ENCODE measurements at places on chromosomes 5 and 9.

GRCh38 chr5:142871363-142872193 is 101.4 kb downstream of the ARHGAP26 start:
- DNase-seq = peak; percentile 33

GRCh38 chr5:180619563-180619915 is 28.2 kb upstream of the SCGB3A1 start:
- no peak for DNase-seq

DNA sequence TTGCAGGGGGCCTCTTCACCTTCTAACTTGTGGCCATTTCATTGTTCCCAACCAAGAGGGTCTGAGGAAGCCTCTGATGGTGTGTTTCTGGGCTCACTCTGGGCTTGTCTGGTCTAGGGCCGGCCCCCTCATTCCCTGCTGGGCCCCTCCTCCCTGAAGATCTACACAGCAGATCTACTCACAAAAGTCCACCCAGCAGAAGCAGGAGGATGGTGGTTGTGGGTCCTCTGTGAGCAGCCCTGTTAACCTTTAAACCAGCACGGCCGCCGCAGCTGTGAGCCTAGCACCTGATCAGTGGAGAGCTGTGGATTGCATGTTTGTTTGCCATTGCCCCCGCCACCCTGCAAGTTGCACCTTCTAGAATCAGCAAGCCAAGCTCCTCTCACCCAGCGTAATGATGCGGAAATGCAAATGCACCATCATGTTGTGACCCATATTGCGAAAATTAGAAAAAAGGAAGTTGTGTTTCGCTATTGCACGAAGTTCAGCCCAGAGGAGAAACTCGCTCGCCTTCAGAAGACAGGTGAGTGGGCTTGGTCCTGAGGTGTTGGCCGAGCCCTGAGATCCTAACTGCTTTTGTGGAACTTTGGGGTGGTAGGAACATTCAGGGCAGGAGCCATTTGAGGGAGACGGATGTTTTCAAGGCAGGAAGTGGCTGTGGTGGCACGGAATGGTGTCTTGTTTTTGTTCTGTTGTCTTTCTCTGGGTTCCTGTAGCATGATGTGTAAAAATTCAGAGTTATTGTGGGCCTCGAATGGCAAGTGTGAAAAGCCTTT is 16.7 kb downstream of the FGD3 start:
- no peak for DNase-seq

- no peak for DNase-seq
Observed at GRCh38 chr5:175682664-175683063, 24.8 kb downstream of the HRH2 start.

GRCh38 chr9:14428781-14429230 is 114.9 kb upstream of the NFIB start:
- DNase-seq = peak; percentile 77

DNA sequence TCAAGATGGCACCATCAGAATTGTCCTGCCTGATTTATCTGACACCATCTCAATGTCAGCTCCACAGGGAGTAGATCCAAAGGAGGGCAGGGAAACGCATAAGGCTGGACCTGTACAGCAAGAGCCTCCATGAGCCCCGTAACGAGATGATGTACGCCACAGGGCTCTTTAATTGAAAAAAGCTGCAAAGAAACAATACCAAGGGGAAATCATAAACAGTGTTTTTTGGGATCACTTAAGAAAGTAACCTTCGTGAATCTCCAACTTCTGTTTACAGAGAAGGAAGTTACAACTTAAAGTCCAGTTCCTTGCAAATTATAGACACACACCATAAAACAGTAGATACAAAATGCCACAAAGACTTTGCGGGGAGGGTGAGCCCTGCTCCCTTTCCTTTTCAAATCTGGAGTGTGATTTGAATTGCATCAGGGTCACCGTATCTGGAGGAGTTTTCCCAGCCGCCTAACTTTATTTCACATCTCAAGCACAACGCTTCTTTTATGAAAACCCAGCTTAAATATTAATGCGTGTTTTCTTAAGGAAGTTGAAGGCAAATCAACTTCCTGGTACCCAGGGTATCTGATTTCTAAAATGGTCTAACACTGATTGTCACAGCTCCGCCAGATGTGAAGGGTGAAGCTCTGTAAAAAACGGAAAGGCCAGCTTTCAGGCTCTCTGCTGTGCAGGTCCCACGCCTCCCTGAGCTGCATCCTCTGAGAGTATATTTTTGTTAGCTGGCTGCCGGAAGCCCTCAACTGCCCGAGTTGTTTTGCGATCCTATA is 88.9 kb downstream of the EBF1 start:
- DNase-seq = peak; percentile 64

DNA sequence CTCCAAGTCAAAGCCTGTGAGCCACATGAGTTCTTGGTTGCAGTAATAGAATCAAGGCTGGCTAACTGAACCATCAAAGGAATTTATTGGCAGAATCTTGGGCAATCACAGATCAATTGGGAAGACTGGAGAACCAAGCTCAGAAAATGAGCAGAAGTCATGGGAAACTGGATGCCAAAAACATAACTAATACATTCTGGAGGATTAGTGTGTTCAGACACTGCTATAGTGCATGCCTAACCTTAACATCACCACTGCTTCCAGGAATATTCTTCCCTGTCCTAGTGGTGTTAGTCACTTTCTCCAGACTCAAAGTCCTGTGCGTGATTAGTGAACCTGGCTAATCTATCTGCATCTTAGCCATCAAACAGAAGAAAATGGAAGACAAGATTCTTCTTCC is 843.7 kb downstream of the EFNA5 start:
- DNase-seq = peak; percentile 48

- DNase-seq = no peak
Observed at GRCh38 chr5:42531611-42532010, 108.4 kb downstream of the GHR start.

GRCh38 chr5:127587246-127587917 is 61.5 kb upstream of the CTXN3 start:
- no peak for DNase-seq

DNA sequence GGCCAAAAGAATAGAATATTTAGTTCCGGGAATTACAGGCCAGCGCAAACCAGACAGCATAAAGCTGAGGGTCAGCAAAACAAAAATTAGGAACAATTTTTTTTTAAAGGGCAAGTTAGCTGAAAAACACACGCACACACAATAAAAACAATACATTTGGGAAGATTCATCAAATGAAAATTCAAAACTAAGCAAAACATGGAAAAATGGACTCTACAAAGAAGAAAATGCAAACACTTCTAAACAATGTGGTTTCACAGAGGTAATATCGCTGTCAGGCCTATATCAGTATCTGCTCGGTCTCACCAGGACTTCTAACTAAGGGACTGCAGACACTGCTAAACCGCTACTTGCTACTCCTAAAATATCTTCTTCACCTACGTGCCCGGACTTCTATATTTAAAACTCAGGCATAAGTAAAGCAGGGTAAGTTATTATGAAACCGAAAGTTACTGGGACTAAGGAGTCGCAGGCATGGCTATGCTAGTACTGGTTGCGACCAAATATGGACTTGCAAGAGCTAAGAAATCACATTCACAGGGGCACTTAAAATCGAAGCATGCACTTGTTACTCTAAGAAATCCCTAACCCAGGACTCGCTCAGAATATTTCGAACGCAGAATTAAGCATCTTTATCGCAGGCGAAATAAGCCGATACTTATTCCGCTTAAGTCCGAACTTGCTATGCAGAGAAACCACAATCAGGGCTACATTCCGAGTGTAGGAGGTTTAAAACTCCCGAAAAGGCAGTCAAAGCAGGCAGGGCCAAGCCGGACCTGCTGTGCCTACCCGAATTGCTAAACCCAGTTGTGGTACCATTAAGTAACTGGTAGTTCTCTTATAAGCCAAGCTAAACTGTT is 2.3 kb downstream of the ANXA2R start:
- DNase-seq = peak; percentile 78

DNA sequence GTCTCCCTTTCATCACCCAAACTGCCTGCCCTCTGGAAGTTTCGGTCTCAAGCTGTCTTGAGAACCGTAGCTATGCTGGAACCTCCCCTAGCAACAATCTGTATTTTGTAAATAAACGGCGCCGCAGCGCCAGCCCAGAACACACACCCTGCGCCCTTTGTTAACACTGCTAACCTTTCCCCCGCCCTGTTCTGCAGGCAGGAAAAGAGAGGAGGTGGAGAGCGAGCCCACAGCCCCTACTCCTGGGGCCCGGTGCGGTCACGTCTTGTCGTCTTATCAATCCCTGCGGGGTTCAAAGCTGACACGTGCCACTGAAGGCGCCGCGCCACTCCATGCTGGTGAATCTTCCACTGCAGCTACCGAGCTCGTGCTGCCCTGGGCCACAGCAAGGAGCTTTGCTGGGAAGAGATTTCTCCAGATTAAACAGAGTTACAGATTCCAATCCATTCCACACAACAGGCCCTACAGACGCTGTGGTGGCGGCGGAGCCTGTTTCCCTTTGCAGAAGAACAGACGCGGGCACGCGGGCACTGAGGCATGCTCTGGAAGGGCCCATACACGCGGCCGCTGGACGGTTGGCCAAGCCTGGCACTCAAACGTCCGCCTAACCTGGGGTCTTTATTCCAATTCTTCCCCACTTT is 25.3 kb downstream of the ZDHHC11B start:
- no peak for DNase-seq

GRCh38 chr5:42908086-42908485 is 96.4 kb upstream of the SELENOP start:
- DNase-seq = no peak

GRCh38 chr5:58012801-58013315 is 447.0 kb downstream of the PLK2 start:
- no peak for DNase-seq

DNA sequence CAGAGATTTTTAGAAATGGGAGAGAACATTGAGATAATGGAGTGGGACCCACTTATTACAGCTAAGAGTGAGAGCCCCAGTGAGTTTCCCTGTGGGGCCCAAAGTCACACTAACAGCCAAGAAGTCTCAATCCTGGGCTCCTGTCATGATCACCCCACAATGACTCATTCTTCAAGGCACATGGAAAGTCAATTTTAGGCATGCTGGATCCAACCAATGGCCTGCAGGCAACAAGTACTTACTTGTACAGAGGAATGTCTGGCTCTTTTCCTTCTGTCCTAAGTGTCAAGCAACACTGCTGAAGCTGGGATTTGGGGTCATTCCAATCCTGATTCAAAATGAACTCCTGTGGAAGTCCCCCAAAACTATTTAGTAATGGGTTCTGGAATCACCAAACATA is 123.1 kb downstream of the DROSHA start:
- DNase-seq = peak; percentile 75

GRCh38 chr9:35935261-35935660 is 22.7 kb downstream of the OR2S2 start:
- peak; percentile 33 for DNase-seq

GRCh38 chr5:178383919-178384815 is 151.6 kb upstream of the PHYKPL start:
- DNase-seq = no peak

GRCh38 chr5:148760945-148761638 is 65.3 kb upstream of the ADRB2 start:
- DNase-seq = no peak

DNA sequence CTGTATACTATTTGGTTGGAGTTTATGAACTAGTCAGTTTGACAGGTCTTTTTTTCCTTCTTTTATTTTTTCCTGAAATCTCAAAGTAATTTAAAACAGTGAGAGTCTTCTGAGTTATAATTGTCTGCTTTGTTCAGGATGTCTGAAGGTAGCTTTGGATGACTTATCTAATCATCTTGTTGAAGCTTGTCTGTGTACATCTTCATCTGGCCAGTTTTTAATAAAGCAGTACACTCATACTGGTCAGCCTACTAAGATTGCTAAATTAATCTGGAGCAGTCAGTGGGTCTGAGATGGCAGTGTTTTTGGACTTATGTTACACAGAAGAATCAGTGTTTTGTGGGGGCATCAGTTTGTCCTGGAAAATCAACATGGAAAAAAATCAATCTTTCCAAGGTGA is 482.4 kb downstream of the CDH10 start:
- no peak for DNase-seq

DNA sequence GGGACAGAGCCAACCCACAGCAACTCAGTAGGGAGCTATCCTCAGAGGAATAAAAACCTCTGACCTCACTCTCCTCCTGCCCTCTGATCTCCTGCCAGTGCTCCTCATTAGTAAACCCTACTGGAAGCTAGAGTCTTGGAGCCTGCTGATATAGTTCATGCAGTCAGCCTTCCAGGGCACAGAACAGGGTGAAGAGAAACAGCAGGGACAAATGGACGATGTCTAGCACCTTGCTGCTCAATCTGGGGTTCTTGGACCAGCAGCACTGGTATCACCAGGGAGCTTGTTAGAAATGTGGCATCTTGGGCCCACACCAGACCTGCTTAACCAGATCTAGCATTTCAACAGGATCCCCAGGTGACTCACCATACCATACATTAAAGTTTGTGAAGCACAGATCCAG is 5.5 kb upstream of the GALNT12 start:
- DNase-seq = no peak

DNA sequence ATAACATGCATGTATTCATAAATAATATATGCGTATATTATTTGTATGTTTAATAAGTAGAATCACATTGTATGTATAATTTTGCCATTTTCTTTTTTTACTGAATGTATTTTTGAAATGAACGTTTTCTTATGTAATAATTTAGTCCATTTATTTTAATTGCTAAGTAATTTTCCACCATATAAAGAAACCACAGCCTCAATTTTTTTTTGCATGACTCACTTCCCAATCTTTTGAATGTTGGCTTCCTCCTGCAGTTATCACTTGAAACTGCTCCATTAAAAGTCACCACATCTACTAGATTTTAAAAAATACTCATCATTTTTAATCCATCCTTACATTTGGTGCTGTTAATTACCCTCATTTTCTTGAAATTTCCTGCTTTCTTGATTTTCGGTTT is 363.3 kb upstream of the MEF2C start:
- DNase-seq = no peak

- no peak for DNase-seq
Observed at GRCh38 chr9:36788534-36788933, 215.8 kb downstream of the MELK start.

DNA sequence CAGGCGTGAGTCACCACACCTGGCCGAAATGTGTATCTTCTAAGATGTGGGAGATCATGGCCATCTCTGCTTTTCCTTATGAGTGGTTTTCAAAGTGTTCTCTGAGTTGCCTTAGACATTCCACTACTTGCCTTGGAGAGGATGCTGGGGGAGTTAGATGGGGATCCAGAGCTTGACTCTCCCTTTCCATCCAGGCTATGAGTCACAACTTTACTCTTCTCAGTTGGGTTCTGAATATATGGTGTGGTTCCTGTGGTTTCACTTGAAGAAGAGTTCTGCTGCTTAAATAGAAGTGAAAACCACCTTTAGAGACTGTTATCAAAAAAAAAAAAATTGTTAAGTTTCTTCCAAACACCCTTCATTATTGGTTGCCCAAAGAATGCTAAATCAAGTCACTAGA is 217.6 kb downstream of the ZNF608 start:
- DNase-seq = no peak

- no peak for DNase-seq
Observed at GRCh38 chr5:174307031-174307408, 261.5 kb downstream of the NSG2 start.

DNA sequence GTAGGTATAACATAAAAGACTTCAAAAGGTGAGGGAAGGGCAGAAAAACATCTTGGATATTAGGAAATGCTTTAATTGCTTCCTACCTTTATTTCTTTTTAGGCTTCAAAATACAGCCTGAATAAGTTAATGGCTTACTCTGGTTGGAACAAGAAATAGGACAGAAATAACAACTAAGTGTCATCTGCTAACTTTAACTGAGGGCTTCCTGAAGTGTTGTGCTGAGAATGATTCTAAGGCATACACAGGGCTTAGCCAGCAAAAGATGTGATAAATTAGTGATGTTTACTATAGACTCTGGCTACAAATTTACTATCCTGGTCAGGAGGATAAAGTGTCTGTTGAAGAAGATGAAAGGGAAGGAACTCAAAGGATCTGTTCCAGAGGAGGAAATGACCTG is 34.2 kb downstream of the ABHD17B start:
- no peak for DNase-seq
